ENCODE measurements at places on chromosomes 7 and 10.

- DNase-seq: no peak
Measured at GRCh38 chr10:28778524-28778923, 101.2 kb downstream of the BAMBI start.

DNA sequence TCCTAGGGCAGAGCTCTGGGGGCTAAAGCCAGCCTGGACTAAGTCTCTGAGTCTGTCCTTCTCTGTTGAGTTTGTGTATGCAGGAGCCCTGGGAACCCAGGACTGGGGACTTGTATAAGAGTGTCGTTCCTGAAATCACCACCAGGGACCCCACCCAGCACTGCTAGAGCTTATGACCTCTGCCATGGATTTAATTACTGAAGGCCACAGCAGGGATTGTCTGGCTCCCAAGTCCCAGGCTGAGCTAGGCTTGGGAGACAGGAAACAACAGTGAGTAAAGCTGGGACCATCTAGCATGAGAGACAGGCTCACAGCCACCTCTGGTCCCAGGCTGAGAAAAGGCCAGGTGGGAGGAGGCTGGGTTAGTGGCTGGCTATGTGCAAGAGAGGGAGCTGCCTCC lies 1.4 kb upstream of the TSPAN15 start:
- no peak for DNase-seq

DNA sequence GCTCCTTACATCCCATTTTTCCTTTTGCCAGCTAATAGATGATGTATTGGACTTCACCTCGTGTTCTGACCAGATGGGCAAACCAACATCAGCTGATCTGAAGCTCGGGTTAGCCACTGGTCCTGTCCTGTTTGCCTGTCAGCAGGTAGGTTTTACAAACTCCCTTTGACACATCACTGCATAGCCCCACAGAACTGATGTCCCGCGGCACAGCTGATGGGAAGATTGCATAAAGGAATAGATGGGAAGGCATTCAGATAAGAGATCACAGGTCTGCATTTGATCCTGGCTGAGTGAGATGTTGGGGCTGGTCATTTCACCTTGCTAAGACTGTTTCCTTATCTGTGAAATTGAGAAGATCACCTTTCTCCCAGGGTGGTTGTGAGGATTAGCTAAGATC lies 37.9 kb downstream of the PDSS1 start:
- DNase-seq: no peak

- DNase-seq: no peak
Measured at GRCh38 chr7:151682831-151683614, 163.3 kb upstream of the RHEB start.

DNA sequence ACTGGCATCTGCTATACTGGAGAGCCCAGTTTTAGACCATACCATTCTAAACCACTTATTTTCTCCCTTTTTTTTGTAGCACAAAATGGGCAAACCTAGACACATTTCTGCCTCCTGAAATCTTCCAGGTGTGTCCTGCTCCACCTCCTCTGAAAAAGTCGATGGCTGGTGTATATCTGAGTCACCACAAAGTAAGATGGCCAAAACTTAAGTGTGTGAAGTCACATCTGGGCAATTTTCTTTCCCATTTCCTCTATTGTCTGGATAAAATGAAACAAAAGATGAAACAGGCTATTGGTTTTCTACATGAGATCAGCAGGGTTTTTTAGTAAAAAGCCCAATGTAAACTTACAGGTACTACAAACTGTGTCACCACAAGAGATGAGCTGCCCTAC lies 65.5 kb downstream of the OSBPL3 start:
- DNase-seq: no peak

- peak; percentile 12 for DNase-seq
Measured at GRCh38 chr7:145779140-145779539, 337.5 kb upstream of the CNTNAP2 start.

- no peak for DNase-seq
Measured at GRCh38 chr10:1195828-1196227, 139.6 kb downstream of the WDR37 start.

DNA sequence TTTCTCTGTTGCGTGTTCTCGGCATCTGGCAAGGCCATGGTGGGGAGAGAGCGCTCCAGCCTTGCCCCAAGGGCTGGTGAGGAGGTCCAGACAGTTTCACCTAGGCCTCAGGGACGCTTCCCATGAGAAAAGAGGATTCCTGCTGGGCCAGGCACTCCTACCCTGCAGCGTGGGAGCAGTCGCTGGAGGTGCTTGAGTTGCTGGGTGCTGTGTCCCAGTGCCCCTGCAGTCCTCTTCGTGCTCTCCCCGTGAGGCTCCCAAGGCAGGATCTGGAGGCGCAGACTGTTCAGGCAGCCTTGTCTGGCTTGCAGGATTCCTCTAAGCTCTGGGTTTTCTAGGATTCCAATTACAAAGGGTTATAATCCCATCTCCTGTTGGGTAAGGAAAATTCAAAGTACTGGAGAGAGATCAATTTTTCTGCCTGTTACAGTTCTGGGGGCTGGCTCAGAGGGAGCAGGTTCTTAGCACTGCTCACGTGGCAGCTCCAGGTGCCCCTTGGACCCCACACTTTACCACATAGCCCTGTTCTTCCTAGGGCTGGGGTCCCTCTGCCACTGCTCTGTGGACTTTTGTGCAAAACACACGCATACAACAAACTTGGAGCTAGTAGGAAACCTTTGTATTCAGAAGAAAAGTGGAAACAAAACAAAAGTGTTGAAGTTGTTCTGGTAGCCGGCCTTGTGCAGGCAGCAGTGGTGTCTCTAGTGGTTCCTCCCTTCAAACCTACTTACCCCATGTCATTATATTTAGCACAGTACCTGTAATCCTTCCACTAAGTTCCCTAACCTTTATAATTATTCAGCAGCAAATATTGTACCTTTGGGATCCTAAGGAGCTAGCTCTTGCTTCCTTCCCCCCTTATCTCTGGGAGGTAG lies 60.5 kb downstream of the CCNY start:
- DNase-seq: no peak

GRCh38 chr7:2771274-2771731 lies 72.8 kb downstream of the GNA12 start:
- no peak for DNase-seq

DNA sequence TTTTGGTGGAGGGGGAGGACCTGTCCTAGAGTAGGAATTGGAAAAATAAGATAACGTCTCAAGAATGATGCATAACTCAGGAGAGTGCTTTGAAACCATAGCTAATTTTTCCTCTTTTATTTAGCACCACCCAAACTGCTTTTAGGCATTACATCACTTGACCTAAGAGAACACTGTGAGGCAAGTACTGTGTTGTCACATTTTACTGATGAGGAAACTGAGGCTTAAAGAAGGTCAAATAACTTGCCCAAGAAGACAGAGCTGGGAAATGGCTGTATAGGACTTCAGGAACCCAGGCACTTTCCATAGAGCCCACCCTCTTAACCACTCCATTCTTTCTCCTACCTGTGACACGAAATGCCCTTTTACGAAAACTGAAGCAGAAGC lies 21.4 kb downstream of the ADRB1 start:
- no peak for DNase-seq

GRCh38 chr7:82110146-82110840 lies 333.3 kb downstream of the CACNA2D1 start:
- no peak for DNase-seq

GRCh38 chr7:16847381-16847860 lies 34.4 kb downstream of the AGR3 start:
- DNase-seq: no peak

DNA sequence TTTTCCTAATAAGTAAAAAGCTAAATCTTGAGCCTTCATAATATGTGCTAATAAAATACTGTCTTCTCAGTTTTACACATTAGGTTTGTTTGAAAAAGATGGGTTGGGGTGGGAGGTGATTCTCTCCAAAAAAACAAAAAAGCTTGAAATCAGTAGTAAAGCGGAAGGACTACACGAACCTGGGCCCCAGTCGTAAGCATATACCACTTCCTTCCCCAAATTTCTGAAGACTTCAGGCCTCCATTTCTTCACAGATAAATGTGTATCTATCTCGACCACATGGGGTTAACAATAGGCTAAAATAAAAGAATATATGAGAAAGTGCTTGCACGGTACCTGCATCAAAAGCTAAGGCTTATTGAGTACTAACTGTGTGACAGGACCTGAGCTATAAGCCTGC lies 51.6 kb upstream of the PAX2 start:
- DNase-seq: no peak

DNA sequence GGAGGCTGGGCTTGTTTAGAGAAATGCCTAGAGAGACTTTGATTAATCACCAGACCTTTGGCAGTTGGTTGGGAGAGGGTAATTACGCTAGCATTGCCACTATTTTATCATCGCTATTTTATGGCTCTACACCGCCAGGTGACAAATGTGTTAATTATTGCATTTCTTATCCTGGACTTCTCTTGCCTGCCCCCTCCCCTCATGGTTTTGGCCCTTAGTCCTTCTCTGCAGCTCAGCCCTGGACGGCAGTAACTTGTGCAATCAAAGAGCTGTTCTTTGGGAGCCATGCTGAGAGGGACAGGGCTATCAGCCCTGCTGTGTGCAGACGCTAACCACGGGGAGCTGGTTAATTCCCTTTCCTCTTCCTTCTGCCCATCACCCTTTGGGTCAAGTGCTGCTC lies 585.0 kb downstream of the AUTS2 start:
- DNase-seq: no peak

DNA sequence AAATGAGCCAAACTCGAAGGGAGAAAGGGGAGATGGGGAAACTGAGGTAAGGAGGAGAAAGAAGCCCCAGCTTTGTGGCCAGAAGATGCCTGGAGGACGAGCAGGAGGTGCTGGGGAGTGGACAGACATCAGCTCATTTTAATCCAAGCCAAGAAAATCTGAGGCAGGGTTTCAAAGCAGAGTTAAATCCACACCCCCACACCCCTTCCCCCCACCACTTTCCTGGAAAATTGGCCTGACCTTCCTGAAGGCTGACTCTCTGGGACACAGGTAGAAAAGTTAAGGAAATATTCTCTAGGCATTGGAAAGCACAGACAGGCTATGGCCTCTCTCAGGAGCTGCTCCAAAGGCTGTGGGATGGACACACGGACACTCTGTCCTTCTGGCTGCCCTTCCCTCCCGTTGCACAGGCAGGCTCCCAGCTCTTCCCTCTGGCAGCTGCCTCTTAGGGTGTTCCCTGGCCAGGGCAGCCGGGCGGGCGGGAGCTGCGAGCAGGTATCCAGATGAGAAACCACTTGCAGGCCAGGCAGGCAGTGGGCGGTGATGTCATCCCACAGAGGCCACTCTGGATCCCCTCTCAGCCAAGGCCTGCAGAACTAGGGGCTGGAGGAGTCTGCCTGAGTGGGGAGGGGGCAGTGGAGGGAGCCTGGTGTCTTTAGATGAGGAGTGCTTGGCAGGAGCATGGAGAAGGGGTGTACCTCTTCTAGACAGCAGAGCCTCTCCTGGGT lies 171.8 kb downstream of the NEURL1 start:
- no peak for DNase-seq

DNA sequence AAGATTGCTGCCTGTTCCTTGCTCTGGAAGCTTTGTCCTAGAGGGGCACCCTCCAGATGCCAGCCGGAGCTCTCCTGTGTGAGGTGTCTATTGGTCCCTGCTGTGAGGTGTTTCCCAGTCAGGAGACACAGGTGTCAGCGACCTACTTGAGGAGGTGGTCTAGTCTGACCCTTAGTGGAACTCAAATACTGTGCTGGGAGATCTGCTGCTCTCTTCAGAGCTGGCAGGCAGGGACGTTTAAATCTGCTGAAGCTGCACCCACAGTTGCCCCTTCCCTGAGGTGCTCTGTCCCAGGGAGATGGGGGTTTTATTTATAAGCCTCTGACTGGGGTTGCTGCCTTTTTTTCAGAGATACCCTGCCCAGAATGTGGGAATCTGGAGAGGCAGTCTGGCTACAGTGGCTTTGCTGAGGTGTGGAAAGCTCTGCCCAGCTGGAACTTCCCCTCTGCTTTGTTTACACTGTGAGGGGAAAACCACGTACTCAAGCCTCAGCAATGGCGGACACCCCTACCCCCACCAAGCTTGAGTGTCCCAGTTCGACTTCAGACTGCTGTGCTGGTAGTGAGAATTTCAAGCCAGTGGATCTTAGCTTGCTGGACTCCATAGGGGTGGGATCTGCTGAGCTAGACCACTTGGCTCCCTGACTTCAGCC lies 119.2 kb downstream of the PPP1R9A start:
- DNase-seq: no peak

DNA sequence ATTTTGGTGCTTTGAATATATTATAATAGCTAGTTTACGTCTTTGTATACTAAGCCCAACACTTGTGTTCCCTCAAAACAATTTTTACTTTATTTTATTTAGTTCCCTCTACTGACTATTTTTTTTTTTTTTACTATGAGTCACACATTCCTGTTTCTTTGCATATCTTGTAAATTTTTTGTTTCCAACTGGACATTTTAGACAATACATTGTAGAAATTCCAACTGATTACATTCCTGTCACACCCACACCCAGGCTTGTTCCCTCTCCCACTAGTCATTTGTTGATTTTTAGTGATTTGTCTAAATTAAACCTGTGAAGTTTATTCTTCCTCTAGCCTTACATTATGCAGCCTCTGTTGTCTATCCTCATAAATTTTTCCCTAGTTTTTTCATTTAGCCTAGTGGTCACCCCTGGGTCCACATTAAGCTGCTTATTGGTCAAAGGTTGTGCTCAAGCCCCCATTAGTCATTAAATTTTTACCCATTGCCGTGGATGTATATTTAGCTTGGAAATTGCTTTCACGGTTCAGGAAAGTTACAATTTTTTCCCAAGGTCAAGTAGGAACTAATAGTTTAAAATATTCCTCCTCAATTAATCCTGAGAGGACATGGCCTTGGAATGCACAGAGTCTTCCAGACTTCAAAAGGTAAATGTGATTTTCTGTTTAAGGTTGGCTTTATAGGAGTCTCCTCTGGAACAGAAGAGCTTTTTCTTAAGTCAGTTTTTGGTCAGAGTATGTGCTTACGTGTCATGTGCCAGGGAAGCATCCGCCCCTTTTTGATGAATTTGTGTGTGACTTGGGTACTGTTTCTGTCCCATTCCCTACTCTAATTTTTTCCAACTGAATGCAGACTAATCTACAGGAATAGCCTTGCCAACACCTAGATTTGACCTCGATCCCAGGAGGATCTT lies 207.6 kb upstream of the TMEM72 start:
- peak; percentile 56 for DNase-seq

GRCh38 chr7:54897891-54898290 lies 120.9 kb upstream of the EGFR start:
- DNase-seq: no peak

DNA sequence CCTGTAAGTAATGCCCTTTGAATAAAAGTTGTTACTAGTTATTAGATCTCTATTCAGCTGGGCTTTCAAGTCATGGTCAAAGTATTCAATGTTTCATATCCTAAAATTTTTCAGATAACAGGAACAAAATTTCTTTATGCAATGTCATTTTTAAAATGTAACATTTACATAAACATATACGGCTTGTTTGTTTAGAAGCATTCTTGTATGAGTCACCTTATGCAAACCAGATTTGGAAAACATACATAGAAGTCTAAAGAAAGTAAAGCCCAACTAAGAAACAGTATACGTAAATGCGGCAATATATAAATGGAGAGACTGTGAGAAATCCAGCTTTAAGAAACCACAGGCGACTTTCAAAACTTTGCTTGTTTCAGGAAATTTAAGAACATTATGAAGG lies 10.5 kb downstream of the TMEM168 start:
- no peak for DNase-seq

DNA sequence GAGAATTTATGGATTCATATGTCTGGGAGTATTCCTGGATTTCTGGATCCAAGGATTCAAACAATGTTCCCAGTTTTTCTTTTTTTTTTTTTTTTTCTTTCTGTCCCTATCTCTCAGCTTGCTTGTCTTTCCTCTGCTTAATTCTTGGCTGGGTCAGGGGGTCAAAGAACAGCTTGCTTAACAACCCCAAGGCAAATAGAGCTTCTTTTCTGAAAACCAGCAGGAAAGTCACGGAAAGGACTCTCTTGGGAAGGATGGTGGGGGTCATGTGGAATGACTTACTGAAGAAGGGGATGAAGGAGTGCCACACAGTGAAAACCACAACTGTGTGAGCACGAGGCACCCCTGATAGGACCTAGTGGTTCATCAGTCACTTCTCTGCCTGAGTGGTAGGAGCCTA lies 36.1 kb downstream of the GRK5 start:
- DNase-seq: no peak

Data from fibroblast of skin of left quadriceps (primary cell).